ENCODE measurements at places on chromosomes 3 and 15.

- no peak for DNase-seq
Measured at GRCh38 chr3:77102951-77103769, 63.3 kb downstream of the ROBO2 start.

GRCh38 chr3:30602946-30603345 lies 3.5 kb upstream of the TGFBR2 start:
- no peak for DNase-seq

DNA sequence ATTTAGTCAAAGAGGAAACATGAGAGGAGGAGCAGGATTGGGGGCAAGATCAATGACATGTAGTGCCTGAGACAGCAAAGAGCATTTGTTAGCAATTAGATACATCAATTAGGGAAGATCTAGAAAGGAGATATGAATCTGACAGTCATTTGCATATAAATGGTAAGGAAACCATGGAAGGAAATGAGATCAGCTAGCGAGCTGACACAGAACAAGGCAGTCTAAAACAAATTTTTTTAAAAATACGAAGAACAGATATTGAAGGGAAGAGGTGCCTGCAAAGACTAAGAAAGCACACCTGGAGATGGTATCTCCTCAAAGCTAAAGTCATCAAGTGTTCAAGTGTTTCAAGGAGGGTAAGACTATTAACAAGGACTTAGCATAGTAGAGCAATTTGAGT lies 4.6 kb downstream of the EPM2AIP1 start:
- DNase-seq = no peak

DNA sequence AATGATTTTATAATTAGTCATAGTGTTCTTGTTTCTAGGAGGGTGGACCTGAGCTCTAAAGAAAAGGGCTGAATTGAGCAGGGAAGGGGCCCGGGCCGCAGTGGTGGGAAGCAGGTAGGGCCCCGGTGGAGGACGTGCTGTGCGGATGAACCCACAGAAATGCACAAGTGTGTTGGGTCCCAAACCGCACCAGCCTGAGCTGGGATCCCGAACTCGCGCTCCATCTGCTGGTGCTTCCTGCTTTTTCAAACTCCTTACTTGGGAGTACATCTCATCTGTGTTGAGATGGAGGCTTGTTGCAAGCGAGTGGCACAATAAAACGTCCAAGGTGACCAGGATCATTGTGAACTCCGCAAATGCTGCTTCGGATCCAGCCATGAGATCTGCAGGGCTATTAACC lies 244.8 kb upstream of the IGF1R start:
- no peak for DNase-seq

- DNase-seq = no peak
Measured at GRCh38 chr15:75584121-75584520, 5.0 kb upstream of the PTPN9 start.

GRCh38 chr15:90869601-90870353 lies 1.4 kb downstream of the FURIN start:
- DNase-seq = no peak

GRCh38 chr3:52461874-52462273 lies 6.5 kb downstream of the NISCH start:
- no peak for DNase-seq

DNA sequence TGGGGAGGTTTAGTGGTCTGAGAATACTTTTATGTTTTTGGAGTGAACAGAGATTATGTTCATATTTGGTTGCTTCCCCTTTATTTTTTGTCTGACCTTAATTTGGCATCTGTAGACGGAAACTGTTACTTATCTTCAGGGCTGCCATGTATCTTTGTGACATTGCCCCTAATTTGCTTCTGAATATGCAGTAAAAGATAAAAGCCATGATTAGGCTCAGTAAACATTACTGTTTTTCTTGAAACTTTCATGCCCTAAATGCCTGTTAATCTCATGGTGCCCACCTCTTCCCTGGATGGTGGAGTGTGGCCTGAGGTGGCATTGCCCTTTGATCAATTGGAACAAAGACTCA lies 106.7 kb downstream of the C3orf70 start:
- DNase-seq = no peak

GRCh38 chr3:184726497-184726896 lies 14.6 kb upstream of the MAGEF1 start:
- DNase-seq = no peak

GRCh38 chr3:86708893-86709292 lies 282.1 kb downstream of the VGLL3 start:
- no peak for DNase-seq

GRCh38 chr15:31236184-31237042 lies 90.2 kb upstream of the KLF13 start:
- peak; percentile 89 for DNase-seq

DNA sequence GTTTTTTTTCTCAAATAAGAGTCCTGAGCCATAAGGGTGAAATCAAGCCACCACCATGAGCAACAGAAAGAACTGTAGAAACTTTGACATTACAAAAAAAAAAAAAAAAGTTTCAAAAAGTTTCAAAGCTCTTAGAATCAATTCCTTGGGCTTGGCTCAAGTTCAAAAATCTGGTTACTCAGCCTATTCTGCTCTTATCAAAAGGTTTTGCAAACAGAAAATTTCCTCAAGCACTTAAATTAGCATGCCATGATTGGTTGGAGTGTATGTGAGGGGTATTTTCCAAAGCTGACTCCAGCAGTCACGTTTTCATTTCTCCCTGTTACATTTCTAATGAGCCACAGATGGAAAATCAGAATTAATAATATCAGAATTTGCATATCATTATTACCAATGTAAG lies 12.1 kb upstream of the PEX5L start:
- no peak for DNase-seq

DNA sequence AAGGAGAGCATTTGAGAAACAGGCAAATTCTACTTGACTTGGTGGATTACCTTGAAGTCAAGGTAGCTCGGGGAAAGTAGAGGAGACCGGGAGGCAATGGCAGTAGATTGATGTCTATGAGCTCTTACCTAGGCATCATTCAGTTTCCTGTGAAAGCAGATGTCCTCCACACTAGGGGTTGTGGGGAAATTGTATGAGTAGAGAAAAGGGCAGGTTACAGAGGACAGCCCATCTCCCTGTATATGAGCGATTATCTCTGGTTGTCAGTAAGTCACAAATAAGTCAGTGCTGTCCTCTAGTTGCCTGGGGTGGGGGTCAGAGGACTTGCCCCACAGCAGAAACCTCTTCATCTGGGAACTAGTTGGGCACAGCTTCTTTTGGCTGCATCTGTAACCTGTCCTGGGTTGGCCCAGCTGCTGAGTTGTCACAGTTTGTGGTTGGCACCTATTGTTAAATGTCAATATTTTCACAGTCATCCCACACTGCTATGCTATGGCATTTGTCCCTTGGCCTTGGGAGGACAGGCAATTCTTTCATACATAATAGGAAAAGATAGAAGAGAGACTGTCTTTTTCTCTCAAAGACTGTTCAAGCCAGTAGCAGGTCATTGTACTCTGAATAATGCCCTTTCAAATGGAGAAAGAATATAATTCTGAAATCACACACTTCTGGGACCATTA lies 53.6 kb upstream of the LRRFIP2 start:
- DNase-seq = no peak

- DNase-seq = no peak
Measured at GRCh38 chr3:182519569-182519968, 273.7 kb upstream of the ATP11B start.

DNA sequence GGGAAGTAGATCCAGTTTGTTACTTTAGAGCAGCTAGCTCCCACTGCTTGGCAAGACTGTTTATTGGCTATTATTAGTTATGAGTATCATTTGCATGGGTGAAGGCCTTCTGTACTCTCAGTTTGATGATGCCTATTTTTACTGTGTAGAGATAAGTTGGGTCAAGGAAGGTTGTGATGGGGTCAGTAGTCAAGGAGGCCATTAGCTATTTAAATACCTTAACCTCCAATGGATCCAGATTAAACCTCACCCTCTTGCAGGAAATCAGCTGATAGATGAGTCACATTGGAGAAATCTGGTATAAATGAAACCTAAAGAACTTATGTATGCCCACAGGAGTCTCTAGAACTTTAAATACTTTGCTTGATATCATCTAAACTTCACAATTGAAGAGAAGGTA lies 45.0 kb downstream of the THBS1 start:
- no peak for DNase-seq

DNA sequence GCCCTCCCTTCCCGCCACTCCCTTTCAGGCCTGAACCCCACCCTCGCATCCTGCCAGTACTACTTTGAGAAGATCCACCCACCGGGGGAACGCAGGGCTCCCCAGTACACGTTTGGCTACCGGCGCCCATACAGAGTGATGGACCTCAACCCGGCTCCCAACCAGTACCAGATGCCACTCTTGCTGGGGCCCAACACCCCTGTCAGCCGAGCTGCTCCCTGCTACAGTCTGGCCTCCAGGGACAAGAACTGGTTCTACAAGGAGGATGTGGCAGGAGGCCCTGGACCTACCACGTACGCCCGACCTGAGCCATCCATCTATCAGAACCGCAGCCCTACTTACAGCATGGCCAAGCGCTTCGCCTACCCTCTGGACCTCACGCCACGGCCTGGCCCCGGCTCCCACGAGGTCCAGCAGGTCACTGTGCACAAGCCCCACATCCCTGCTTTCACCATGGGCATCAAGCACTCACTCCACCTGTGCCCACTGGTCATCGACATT lies 14.4 kb upstream of the CSPG4 start:
- DNase-seq = peak; percentile 58
